A549 treated with AZD2906 at 1 μM for 4 hours (cell line): ENCODE measurements at places on chromosomes 6 and 20. TPM values are rescaled to one million over a fixed set of nuclear protein-coding genes. Genes with fewer than 3 reads are reported as not detected.

Gene TCP11
- total RNA-seq, result not detected in 5 replicates

Gene POM121L2
- not detected in 5 replicates for total RNA-seq

Gene GSTA2
- 0.07 TPM in 2 of 5 replicates, not detected in the others for total RNA-seq

Gene ZFP57
- not detected in 5 replicates for total RNA-seq

Gene CPXM1
- total RNA-seq, result 0.03 TPM in 1 of 5 replicates, not detected in the others

Gene HMGCLL1
- total RNA-seq, result 0.06 to 0.30 TPM (median 0.09 TPM) in 5 replicates

Gene RNF144B
- total RNA-seq, result 0.11 to 0.58 TPM (median 0.41 TPM) in 5 replicates

Gene PLAGL2
- 16.9 to 18.6 TPM (median 18.0 TPM) in 5 replicates for total RNA-seq

Gene CDC25B
- total RNA-seq, result 176 to 213 TPM (median 208 TPM) in 5 replicates

Gene MMP24
- total RNA-seq, result 26.7 to 31.9 TPM (median 30.4 TPM) in 5 replicates

Gene POFUT1
- 40.8 to 47.4 TPM (median 44.6 TPM) in 5 replicates for total RNA-seq

Gene CPNE5
- 0.07 to 0.18 TPM (median 0.12 TPM) in 5 replicates for total RNA-seq

Gene BPIFB2
- not detected in 5 replicates for total RNA-seq

Gene FAM217A
- not detected in 5 replicates for total RNA-seq

Gene CLDN20
- not detected in 5 replicates for total RNA-seq

Gene TTK
- 15.2 to 20.9 TPM (median 17.8 TPM) in 5 replicates for total RNA-seq

Gene IL17A
- total RNA-seq, result not detected in 5 replicates

Gene CCN6
- not detected in 5 replicates for total RNA-seq

Gene CRISP3
- total RNA-seq, result not detected in 5 replicates

Gene TSBP1
- total RNA-seq, result not detected in 5 replicates

Gene ULBP3
- total RNA-seq, result 3.7 to 4.6 TPM (median 4.2 TPM) in 5 replicates

Gene LSM14B
- 23.4 to 27.6 TPM (median 26.1 TPM) in 5 replicates for total RNA-seq

Gene LHFPL5
- 0.15 to 0.23 TPM (median 0.21 TPM) in 4 of 5 replicates, not detected in the other for total RNA-seq

Gene GCNT2
- 3.7 to 6.7 TPM (median 4.1 TPM) in 5 replicates for total RNA-seq

Gene PPP1R3G
- total RNA-seq, result 1.9 to 2.6 TPM (median 2.2 TPM) in 5 replicates

Gene SF3B5
- 177 to 233 TPM (median 223 TPM) in 5 replicates for total RNA-seq

Gene CHMP4B
- 139 to 161 TPM (median 156 TPM) in 5 replicates for total RNA-seq

Gene OR2H1
- total RNA-seq, result not detected in 5 replicates
